Islet precursor cell (in vitro differentiated cells): ENCODE measurements at places on chromosomes 3 and 15.
A peak's percentile ranks its signal among the peaks of the same experiment; 100 is the strongest.

DNA sequence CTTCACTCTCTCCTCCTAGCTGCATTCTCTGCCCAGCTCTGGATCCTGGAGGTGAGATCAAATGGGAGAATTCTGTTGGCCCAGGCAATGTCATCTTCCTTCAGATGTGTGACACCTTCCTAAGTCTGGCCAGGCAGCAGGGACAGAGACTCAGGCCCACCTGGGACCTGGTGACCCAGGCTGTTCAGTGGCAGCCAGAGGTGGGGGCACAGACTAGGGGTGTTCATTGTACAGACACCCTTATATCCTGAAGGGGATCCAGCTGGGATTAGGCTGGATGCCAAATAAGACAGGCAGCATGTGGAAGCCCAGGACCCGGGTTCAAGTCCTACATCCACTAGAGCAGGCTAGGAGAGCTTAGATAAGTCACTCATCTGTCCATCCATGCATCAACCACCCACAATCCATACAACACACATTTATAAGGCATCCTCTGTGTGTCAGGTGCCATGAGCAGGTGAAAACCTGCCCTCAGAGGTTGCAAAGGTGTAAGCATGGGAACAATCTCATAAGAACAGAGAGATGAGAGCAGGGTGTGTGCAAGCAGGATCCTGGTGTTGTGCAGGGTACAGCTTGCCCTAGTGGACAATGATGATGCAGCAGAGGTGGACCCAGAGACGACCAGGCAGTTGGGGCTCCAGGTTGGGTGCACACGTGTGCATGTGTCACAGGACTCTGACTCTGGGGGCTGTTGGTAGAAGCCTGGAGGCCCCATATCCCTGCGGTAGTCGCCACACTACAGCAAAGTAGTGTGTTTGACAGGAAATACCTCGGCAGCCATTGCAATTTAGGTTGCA, 18.3 kb upstream of the RPL29 start:
- DNase-seq, result no peak

- no peak for DNase-seq
Measured at GRCh38 chr3:146117406-146118285, 43.3 kb downstream of the PLOD2 start.

DNA sequence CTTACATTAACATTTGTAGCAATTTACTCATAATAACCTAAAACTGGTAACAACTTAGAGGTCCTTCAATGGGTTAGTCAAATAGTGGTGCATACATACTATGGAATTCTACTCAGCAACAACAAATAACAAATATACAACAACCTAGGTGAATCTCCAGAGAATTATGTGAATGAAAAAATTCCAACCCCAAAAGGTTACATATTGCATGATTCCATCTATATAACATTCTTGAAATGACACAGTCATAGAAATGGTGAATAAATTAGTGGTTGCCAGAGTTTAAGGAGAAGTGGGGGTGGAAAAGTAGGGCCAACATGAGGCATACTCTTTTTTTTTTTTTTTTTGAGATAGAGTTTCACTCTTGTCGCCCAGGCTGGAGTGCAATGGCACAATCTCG, 12.7 kb upstream of the SNTN start:
- no peak for DNase-seq

DNA sequence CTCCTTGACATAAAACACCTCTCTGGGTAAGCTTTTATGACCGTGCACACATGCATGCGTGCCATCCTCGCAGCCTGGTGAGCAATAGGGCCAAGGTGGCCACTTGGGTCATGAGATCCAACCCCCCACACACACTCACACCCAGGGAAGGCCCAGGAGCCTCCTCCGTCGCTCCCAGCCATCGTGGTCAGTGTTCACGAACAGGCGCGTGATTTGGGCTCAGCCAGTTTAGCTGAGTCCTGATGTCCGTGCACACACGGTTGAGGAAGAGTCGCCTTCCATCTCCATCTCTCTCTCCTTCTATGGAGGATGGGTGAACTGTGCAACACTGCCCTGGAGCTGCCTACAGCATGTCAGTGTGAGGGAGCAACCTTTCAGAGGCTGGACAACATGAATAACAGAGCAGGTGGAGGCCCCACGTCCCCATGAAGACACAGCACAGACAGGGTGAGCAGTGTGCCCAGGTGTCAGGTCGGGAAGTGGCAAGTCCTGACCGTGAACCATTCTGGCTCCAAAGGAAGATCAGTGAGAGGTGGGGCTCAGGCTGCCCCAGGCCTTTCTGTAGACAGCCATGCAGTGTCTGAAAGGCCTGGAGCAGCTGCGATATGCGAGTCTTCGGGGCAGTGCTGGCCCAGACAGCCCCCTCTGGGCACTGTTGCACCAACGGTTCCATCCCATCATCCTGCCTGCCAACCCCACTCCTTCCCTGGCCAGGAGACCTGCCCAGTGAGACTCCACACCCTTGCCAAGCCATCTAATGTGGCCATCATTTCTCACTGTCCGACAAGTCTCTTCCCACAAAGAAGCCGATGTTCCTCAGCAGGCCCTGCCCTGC, 253.4 kb downstream of the OCA2 start:
- peak; percentile 36 for DNase-seq

- no peak for DNase-seq
Measured at GRCh38 chr15:27182561-27183110, 211.7 kb downstream of the GABRG3 start.

GRCh38 chr3:183327343-183327742, 74.3 kb downstream of the B3GNT5 start:
- no peak for DNase-seq

- no peak for DNase-seq
Measured at GRCh38 chr3:37941608-37942508, 48.7 kb upstream of the VILL start.

- DNase-seq, result no peak
Measured at GRCh38 chr15:91133511-91133910, 33.5 kb downstream of the SV2B start.

- no peak for DNase-seq
Measured at GRCh38 chr3:176971613-176972174, 225.6 kb downstream of the TBL1XR1 start.

GRCh38 chr3:195080125-195080524, 190.8 kb downstream of the XXYLT1 start:
- DNase-seq, result no peak

- peak; percentile 76 for DNase-seq
Measured at GRCh38 chr3:13623101-13623654, 74.3 kb downstream of the FBLN2 start.

DNA sequence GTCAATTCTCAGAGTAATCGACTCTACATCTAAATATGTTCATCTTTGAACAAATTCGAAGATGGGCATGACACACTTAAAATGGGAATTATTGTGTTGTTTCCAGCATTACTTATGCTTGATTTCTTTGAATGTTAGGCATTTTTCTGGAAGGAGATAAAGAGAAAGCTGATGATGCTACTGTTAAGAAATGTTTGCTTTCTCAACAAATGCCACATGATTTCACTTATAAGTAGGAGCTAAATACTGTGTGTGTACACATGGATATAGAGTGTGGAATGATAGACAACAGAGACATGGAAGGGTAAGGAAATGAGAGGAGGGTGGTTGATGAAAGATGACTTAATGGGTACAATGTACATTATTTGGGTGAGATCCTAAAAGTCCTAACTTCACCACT, 400.9 kb downstream of the TBL1XR1 start:
- no peak for DNase-seq

DNA sequence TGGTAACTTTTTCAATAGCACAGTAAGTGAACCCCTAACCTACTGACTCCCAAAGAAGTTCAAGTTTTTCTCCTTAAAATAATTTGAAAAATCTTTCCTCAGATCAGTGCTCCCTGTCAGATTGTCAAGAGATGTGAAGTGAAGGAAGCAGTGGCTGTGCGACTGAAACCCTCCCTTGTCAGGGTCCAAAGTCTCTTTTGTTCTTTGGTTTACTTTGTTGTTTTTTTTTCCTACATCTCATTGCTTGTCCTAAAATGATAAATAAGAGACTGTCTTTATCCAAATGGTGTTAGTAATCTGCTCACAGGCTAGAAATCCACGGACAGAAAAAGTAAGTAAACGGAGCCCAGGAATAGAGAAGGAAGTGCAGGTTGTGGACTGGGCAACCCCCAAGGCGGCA, 976 bp upstream of the DPPA4 start:
- no peak for DNase-seq

- no peak for DNase-seq
Measured at GRCh38 chr3:177438596-177439220, 241.4 kb upstream of the TBL1XR1 start.

GRCh38 chr3:976006-976405, 116.8 kb upstream of the CNTN6 start:
- no peak for DNase-seq

DNA sequence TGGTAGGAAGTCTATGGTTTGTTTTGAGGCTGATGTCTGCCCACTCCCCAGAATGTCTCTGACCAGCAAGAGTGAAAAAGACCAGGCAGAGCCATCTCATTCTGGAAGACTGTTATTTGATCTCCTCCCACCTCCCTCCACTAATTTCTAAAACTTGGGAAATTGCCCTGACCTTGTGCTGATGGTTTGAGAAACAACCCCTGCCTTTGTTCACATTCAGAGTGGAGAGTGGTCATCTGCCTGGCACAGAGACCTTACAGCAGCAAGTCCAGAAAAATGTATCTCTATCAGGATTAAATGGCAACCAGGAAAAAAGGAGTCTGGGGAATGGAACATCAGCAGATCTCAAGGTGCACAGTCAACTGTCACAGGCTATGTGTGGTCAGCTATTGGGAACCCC, 25.7 kb downstream of the SPATA12 start:
- no peak for DNase-seq

GRCh38 chr15:37758412-37758811, 176.0 kb upstream of the TMCO5A start:
- no peak for DNase-seq

- no peak for DNase-seq
Measured at GRCh38 chr15:38514601-38515000, 50.0 kb downstream of the RASGRP1 start.

DNA sequence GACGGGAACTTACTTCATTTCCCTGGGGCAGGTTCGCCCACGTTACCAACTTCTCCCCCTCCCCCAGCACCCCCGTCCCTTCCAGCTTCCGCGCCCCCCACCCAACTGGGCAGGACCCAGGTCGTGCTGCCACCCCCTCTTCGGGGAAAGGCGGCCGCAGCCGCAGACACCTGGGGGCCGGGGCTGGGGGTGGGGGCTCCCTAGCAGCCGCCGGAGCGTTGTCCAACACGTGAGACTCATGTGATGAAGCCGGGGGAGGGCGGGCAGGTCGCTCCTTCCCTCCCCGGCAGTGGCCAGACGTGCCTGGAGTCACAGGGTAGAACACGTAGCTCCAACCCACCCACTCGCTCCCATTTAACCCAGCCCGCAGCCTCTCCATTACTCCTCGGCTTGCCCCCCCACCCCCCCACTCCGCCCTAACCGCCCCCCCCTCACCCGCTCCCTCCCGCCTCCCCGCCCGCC, 240 bp upstream of the BHLHE40 start:
- DNase-seq, result peak; percentile 99

- DNase-seq, result no peak
Measured at GRCh38 chr15:70976851-70977250, 84.2 kb downstream of the LRRC49 start.

- DNase-seq, result peak; percentile 86
Measured at GRCh38 chr3:64873400-64873799, 185.6 kb upstream of the ADAMTS9 start.
